ENCODE measurements at places on chromosomes 12 and 14.

DNA sequence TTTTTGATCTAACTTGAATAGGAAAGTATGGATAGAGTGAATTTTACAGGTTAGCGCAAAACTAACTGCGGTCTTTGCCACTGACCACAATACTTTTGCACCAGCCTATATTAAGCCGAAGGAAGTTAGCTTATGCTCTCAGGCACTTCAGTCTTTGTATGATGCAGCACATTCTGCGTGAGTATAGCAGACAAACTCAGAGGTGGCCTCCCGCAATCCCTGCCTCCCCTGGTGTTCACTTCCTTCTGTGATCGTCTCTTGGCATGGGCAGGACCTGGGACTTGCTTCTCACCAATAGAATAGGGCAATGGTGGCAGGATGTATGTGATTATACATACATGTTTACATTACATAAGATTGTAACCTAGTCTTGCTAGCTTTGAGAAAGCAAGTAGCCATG lies 10.3 kb upstream of the SLC6A13 start:
- peaks cover under 1% of the 10 kb centered on the region for H3K4me1 ChIP-seq
- DNase-seq: no peak
- H3K27ac ChIP-seq: no peak overlapping the region
- peaks cover 5% of the 10 kb centered on the region for H3K27me3 ChIP-seq
- no peak overlapping the region for H3K4me3 ChIP-seq

GRCh38 chr14:77344377-77344996 lies 23.7 kb downstream of the GSTZ1 start:
- no peak overlapping the region for H3K4me3 ChIP-seq
- H3K27ac ChIP-seq: no peak overlapping the region
- H3K36me3 ChIP-seq: no peaks in the 10 kb centered on the region

DNA sequence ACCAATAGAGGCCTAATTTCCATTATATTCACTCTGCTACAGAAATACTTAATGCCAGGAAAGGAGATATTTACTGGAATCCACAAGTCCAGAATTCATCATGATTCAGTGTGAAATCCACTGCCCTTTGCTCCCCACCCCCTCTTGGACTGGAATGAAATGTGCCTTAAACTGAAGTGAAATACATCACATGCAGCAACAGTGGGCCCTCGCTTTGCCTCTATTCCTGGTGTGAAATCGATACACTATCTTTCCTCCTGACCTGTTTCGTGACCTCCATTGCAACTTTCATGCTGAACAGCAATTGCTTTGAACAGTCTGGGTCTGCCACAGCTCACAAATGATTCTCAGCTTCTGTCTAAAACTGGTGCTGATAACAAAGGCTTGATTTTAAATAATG lies 100.6 kb downstream of the NPAS3 start:
- no peaks in the 10 kb centered on the region for H3K4me1 ChIP-seq
- DNase-seq: peak; percentile 46
- no peak overlapping the region for H3K27ac ChIP-seq
- no peaks in the 10 kb centered on the region for H3K27me3 ChIP-seq
- no peaks in the 10 kb centered on the region for H3K36me3 ChIP-seq

GRCh38 chr12:101969-102878 lies 35.7 kb downstream of the IQSEC3 start:
- H3K27ac ChIP-seq: no peak overlapping the region
- H3K36me3 ChIP-seq: no peaks in the 10 kb centered on the region
- H3K4me1 ChIP-seq: peaks cover 2% of the 10 kb centered on the region
- no peak overlapping the region for H3K4me3 ChIP-seq
- peaks cover 25% of the 10 kb centered on the region for H3K27me3 ChIP-seq

- no peaks in the 10 kb centered on the region for H3K36me3 ChIP-seq
- H3K4me3 ChIP-seq: no peak overlapping the region
- no peaks in the 10 kb centered on the region for H3K27me3 ChIP-seq
- DNase-seq: no peak
- no peaks in the 10 kb centered on the region for H3K4me1 ChIP-seq
Observed at GRCh38 chr14:90692061-90692460, 124.2 kb downstream of the TTC7B start.
